AG08396 (cell line): ENCODE measurements at places on chromosomes 2 and 18.
A peak's percentile ranks its signal among the peaks of the same experiment; 100 is the strongest.

- DNase-seq, result no peak
These were observed 231.2 kb downstream of the TPGS2 start for GRCh38 chr18:36597636-36598035.

GRCh38 chr2:6826081-6826913, 39.4 kb downstream of the CMPK2 start:
- peak; percentile 40 for DNase-seq

GRCh38 chr2:205280596-205281236, 401.6 kb upstream of the NRP2 start:
- DNase-seq, result no peak

- no peak for DNase-seq
These were observed 133.5 kb upstream of the CDCA7 start for GRCh38 chr2:173221132-173221695.

DNA sequence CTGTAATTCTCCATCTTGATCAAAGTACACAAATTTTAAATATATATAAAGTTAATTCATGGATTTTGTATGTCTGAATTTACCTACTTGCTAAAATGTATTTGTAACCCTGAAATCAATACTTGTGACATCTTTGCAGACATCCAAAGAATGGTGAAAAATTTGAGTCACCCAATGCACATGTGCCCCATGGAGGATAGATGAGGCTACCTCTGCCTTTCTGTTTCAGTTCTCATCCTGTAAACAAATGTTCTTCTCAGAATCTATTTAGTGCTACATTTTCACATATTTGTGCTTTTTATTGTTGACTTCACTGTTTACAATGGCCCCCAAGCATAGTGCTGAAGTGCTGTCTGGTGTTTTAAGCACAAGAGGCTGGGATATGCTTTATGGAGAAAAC, 171.5 kb downstream of the LRATD1 start:
- no peak for DNase-seq

GRCh38 chr2:57450170-57450569, 596.4 kb upstream of the VRK2 start:
- no peak for DNase-seq

DNA sequence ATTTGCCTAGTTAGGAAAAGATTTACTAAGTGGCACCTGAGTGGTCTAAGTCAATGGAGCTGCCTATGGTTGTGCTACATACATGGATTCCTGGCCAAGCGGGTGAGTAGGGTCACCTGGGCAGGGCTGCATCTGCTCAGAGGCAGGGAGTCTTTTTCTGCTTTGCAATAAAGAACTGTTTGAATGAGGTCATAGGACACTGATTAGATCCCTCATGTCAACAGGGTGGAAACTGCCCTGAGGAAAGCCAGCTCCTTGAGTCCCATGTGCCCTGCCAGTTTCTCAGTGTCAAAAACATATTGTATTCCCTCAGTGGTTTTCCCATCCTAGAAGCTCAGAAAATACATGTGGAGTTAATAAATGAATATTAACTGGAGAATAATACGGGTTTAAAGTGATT, 4.6 kb downstream of the LAMA3 start:
- no peak for DNase-seq

- DNase-seq, result no peak
These were observed 39.0 kb downstream of the RALB start for GRCh38 chr2:120291401-120292311.

GRCh38 chr2:25673300-25674076, at the start of gene DTNB:
TSS of gene DTNB (minus strand) at chr2:25673577. CDS start at chr2:25652660, 20,917 bp downstream.
- DNase-seq, result peak; percentile 94

DNA sequence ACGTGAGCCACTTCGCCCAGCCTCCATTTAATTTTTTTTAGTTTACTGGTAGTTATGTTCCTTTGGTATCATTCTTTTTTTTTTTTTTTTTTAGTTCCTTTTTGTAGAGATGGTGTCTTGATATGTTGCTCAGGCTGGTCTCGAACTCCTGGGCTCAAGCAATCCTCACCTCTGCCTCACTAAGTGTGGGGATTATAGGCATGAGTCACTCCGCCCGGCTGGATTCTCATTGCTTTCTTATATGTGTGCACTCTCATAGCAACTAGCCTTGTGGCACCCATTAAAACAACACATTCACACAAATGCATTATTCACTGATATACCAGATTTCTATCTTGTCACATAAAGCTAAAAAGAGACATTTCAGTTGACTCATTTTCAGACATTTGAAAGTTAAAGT, 4.2 kb downstream of the TTC27 start:
- no peak for DNase-seq

DNA sequence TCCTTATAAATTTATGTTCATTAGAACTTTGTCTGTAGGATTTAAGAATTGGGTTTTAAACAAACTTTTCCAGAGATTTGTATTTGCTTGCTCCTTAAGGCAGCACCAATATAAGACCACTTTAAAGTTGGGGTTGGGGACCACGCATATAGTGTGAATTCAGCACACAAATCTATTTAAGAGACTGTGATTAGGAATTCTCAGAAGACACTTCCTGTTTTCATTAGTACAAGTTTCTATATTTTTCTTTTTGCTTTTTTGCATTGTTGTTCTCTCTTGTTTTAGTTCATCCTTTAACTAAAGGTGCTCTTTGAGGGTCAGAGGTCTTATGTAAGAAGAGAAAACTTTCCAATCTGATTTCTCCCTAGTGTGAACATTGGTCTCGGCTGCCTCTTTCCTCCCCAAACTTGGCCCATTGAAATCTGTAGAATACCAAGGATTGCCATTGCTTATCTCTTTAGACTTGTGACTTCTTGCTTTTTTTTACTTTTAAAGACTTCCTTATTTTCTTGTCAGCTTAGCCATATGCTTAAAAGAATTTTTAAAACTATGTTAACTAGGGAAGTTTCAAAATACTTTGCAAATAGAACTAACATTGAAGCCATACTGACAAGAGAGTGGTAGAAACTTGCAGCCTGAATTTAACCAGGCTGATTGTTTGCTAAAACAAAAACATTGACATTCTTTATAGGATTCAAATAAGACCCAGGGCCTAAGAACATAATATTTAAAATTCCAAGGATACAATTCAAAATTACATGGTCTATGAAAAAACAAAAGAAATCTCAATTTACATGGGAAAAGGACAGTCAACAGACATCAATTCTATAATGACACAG, 264.1 kb upstream of the FN1 start:
- no peak for DNase-seq

- DNase-seq, result no peak
These were observed 4.1 kb downstream of the SERTAD2 start for GRCh38 chr2:64649626-64650025.

- DNase-seq, result no peak
These were observed 75.5 kb upstream of the ZNF532 start for GRCh38 chr18:58788971-58789875.

DNA sequence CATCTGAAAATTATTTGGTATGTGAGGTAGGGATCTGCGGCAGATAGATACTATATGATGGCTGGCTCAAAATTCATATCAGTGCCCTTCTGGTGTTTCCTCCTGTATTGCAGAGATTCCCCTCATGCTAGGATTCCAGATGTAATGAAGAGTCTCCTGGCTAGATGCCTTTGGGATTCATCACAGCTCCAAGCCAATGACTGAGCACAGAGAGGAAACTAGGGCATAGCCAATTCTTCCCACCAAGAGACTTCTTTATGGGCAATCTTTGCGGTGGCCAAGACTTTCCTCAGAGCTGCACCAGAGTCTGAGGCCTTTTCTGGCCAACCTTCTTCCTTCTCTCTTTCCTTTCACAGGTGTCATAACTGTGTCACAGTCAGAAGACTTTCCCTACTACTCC, 25.5 kb upstream of the CIB4 start:
- peak; percentile 35 for DNase-seq

GRCh38 chr18:62788111-62788510, 72.8 kb downstream of the PHLPP1 start:
- no peak for DNase-seq

DNA sequence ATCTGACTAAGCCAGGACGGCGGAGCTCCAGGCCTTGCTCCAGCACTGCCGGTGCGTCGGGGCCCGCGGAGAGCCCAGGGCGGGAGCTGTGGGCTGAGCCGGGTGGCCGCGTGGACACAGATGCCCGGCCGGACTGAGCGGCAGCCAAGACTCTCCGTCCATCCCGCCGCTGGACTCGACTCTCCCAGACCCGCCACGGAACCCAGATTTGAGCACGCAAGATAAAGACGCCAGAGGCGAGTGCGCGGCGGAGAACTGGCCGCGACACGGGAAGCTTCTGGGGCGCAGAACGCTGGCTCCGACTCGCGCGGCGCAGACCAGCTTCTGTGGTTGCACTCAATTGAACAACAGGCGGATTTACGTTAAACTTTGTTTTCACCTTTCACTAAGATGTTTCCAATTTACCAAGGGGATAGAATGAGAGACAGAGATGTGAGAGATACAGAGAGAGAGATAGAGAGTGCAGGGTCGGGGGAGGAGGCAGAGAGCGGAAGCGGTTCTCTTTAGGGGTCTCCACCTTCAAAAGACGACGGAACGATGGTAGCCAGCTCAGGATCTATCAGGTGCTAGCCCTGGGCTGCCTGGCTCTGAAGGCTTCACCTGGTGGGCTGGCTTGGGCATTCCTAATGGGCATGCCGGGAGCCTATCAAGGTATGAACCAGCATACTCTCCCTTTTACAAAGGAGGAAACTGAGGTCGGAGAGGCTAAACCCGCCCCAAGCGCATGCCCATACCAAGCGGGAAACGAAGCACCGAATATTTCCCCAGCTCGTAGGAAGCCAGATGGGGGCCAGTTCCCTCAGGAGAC, 10.4 kb upstream of the EN1 start:
- no peak for DNase-seq

DNA sequence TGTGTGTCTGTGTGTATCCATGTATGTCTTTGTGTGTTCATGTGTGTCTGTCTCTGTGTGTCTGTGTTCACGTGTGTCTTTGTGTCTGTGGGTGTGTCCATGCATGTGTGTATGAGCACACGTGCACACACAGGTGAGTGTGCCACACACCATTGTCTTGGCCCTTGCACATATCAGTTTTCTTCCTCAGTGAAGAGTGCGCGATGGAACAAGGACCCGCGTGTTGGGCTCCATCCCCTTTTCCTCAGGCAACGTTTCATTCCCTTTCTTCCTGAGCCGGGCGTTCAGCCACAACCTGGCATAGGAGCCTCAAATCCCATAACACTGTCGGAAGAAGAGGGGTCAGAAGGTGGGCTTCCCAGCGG, 74.3 kb downstream of the PTGR3 start:
- no peak for DNase-seq

DNA sequence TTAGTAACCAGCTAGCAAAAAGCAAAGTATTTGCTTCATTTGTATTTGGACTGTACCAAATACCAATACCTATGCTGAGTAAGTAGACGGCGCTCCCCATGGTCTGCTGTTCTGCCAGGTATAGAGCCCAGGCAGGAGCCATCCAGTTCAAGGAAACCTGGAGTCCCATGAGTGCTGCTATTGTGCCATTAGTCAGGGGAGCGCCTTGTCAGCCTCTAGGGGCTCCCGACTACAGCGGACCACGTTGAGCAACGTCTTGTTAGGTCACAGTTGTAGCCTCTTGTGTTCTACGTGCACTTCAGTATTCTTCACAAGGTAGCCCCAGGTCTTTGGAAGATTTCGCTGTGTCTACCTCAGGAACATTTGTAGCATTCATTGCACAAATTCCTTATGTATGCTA, 21.6 kb upstream of the SLC9A2 start:
- no peak for DNase-seq

- DNase-seq, result no peak
These were observed 950.6 kb upstream of the LRATD1 start for GRCh38 chr2:13681936-13682335.

GRCh38 chr2:190017837-190018236, 44.7 kb downstream of the MSTN start:
- no peak for DNase-seq
